ENCODE measurements at places on chromosomes 2 and 18.
A peak's percentile ranks its signal among the peaks of the same experiment; 100 is the strongest.

- DNase-seq, result peak; percentile 6
Observed at GRCh38 chr18:46387441-46388131, 269.4 kb downstream of the LOXHD1 start.

DNA sequence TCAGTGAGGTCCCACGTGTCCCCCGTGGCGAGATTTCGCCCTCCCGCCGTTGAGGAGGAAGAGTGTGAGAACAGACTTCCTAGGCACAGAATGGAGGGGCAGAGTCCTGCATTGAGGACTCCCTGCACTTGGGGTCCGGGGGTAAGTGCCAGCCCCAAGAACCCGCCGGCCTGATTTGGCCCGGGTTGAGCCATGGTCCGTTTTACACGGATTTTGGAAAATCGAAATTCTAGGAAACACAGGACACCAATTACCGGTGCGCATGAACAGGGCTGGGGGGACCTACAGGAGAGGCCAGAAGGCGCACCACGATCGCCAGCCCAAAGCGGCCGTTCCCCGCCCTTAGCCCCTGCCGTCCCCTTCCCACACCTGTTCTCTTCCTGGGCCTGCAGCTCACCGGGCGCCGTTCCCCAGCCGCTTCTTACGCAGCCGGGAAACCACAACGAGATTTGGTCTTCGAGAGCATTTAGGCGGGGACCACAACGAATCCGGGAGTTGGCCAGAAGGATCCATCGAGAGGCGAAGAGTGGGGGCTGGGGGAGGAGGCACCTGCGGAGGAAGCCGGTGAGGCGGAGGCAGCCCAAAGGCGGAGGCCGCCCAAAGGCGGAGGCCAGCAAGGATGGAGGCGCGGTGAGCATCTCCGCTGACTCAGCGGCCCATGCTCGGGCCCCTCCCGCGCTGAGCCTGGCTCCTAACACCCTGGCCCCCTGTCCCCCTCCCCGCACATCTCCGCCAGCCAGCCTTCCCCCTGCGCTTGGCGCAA, 464 bp upstream of the TLX2 start:
- DNase-seq, result no peak

- DNase-seq, result no peak
Observed at GRCh38 chr2:240786355-240786841, 33.6 kb downstream of the KIF1A start.

GRCh38 chr18:57107140-57107832, 39.6 kb upstream of the BOD1L2 start:
- peak; percentile 47 for DNase-seq

DNA sequence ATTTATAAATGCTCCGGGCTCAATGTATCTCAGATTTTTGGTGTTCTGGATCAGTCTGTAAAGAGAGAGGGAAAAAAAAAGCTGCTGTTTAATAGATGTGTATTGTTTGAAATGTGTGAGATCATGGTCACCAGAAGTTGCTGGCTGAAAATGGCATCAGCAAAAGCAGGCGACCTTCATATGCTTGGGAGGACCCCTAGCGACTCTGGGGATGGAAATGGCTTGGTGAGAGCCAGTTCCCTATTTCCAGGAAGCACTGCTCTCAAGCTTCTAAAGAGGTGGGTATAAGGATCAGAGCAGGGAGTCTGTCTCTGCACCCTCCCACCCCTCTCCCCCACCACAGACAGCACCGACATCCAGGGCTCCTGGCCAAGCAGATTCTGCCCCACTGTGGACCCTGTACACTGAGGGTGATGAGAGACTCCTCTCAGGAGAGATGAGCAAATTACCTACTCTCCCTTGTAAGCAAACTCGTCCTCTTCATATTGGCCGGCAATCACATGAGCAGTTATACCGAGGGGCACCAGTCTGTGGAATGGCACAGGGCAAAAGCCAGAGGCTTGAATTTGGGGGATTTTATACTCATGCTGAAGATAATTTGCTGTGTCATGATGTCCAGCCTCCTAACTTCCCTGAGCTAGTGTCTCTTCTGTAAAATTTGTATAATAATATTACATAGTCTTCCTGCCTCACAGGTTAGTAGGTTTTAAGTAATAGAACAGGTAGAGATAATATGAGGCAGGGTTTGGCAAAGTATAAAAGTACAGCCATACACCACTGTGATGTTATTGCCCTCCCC, 29.6 kb downstream of the LHCGR start:
- DNase-seq, result no peak

GRCh38 chr2:110670826-110671225, 7.0 kb downstream of the BUB1 start:
- DNase-seq, result no peak

GRCh38 chr2:145744541-145745386, 1224.8 kb upstream of the ZEB2 start:
- peak; percentile 92 for DNase-seq

DNA sequence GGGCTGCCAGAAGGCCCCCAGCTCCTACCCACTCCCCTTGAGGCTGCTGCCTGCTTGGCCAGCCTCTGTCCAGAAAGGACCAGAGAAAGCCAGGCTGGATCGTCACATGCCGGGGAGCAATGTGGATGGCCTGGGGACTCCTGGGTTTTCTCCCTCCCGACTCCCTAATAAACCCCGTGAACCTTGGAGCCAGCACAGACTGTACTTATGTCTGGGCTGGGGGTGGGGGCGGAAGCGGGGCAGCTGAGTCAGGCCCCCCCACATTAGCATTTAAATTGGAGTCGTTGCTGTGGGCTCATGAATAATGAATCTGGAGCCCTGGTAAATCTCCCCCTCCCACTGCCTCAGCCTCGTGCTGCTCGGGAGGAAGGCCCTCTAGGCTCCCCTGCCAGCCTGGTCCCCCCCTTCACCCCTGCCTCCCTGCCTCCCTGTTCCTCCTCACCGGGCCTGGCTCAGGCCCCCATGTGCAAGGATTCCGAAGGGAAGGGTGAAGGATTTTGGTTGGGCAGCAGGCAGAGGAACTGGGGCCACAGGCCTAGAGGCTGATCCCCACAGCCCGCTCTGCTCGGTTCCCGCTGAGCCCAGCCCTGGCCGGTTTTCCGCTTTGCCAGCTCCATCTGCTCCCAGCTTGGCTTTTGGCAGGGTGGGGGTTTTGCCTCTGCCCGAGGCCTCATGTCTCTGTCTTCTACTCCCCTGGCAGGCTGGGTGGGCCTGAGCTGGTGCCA, 7.3 kb upstream of the ASIC4 start:
- DNase-seq, result no peak

GRCh38 chr2:42984081-42984480, 191.7 kb upstream of the HAAO start:
- no peak for DNase-seq

GRCh38 chr18:71878226-71878625, 665.9 kb downstream of the CBLN2 start:
- DNase-seq, result no peak

GRCh38 chr2:184312970-184313369, 285.4 kb upstream of the ZNF804A start:
- no peak for DNase-seq

DNA sequence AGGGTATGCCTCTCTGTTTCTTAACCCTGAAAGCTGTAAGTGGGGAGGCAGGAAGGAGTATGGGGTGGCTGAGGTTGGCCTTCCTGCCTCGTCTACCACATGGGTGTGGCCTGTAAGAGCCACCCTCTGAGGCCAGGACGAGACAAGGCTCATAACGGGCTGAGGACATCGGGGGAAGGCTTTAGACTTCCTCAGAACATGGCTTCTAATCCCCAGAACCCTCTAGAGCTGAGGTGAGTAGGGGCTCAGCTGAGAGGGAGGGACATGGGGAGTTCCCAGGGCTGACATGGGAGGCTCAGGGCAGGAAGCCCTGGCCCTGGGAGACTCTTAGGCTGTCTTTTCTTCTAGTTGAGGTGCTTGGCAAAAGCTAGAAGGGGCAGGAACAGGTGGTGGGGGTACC, 36.7 kb downstream of the EMX1 start:
- DNase-seq, result no peak

DNA sequence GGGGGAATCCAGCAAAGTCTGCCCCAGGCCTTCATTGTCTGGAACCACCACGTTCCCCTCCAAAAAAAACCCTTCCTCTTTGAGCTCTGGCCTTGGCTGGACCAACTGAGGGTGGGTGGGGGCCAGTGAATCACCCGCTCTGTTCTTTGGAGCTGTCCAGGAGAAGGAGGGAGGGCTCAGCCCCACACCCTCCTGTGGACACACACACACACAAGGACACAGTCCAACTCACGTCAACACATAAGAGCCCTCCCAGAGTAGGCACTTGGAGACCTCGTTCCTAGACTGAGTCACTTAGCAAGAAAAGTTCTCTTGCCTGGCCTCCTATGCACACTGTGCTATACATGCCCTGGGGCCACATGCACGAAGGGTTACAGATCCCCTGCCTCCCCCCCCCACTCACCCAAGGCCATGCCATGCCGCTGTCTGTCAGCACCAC, 1.2 kb upstream of the TNS1 start:
- no peak for DNase-seq

DNA sequence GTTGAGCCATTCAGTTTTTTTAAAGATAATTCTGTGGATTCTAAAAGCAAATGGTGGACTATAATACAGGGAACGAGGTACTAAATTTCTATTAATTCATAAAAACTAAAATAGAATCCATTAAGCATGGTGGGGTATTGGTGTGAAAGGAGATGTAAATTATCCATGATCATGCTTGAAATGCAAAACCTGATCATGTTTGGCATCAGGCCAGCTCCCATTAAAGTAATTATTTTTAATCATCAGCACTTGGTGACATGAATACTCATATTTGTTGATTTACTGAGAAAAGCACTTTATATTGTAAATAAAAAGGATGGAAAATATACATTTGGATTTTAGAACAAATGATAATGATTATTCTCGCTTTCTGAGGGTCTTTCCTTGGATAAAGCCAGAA, 232.3 kb upstream of the MEIS1 start:
- no peak for DNase-seq

DNA sequence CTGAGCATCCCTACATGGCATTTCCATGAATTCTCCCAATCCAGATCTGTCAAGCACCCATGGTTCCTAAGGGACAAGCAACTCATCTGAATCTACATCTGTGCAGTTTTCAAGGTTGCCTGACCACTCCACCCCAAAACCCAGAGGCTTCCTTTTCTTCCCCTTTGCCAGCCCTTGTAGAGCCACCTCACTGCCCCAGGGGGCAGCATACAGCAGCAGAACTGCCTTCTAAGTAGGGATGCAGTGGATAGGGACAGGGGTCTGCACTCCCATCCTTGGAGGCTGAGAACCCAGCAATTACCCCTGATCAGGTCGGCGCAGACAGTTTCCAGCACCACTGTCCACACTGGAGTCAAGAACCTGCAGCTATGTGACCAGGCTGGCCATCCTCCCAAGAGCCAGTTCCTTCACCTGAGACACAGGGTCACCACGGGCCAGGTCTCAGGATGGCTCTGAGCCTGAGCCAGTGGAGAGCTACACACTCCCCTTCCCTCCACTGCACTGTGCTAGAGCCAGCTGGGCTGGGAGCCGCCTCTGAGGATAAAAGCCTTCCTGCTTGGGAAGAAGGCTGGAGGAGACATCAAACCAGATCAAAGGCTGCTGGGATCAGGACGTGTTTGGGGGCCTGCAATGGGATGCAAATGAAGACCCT, 283.1 kb downstream of the CELF4 start:
- no peak for DNase-seq

- no peak for DNase-seq
Observed at GRCh38 chr2:25044990-25045389, 3.1 kb downstream of the EFR3B start.

DNA sequence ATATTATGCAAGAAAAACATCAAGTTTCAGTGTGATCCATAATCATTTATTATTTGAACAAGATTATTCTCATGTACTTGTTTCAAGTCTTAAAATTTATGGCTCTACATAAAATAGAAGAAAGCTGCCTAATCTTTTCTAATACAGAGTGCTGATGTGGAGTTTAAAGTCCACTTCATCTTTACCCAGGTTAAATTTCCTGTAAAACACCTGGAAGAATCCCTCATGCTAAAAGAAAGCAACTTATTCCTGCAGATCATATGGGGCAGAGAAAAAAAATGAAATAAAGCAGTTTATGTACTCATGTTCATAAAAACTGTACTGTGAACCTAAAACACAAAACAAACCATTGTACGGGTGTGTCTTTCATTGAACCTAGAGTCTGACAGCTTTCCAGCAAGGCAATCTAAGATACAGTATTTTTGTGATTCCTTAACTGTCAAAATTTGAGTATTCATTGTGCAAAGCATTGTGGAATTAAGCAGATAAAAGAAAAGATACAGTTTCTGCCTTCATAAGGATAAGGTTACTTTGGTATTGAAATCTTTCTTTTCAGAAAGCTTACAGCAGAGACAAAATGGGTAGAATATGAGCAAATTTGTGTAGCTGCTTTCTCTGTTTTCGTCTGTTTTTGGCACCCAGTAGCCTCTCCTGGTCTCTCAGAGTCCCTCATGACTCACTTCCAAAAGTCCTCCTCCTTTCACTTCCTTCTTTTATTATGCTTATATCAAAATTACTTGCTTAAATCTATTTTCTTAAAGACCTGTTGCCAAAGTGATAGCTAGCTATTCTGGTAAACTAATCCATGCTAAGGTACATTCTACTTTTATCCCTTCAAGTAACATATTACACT, 26.9 kb upstream of the GLS start:
- no peak for DNase-seq

DNA sequence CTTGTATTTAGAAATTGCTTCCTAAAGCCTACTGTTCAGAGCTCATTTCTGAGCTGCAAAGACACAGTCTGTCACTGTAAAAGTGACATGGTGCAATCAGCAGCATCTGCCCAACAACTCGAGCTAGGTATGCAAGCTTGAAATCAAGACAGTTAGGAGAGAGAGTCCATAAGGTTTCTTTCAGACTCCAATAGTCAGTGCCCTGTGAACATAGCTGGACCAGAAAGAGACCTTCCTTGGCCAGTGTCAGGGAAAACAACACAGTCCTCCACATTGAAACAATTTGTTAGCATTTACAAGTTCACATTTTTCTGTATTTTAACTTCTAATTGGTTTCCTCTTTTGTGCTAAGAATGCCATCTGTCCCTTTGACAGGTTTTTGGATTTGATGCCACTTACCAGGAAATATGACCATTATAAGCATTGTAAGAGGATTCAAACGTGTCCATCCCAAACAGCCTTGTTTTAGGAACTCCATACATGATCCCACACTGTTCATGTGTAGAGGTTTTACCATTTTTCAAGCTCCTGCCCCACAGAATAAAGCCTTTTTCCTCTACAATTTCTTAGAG, 8.9 kb upstream of the MYCN start:
- DNase-seq, result no peak

GRCh38 chr2:236318401-236318800, 54.2 kb upstream of the ASB18 start:
- no peak for DNase-seq

DNA sequence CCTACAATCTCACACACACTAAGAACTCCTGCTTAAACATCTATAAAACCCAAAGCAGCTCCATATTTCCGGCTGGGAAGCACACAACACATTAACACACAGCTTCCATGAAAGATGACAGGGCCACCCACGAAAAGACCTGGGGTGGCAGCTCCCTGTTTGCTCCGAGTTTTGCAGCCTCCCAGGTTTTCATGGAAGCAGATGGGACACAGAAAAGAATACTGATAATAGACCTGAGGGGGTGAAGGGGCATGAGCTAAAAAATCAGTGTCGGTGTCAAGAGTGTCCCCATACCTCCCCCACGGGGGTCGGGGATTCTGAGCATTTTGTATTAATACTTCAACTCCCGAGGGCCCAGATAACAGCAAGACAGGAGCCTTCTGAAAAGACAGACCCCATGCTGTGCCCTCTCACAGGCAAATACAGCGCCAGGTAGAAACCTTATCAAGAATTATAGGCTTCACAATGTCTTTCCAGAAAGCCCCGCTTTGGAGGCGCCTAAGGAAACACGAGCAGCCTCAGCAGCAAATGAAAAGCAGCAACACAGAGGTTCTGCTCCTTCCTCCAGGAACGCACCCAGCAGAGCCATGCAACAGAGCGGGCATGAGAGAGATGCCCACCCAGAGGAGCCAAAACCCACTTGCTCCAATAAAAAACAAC, 50.5 kb downstream of the ZNF516 start:
- DNase-seq, result no peak

GRCh38 chr2:46945671-46946070, 30.1 kb upstream of the MCFD2 start:
- no peak for DNase-seq

All from A172 (cell line).